ENCODE measurements at places on chromosomes 13 and 19. TPM values are rescaled to one million over a fixed set of nuclear protein-coding genes. Genes with fewer than 3 reads are reported as not detected.
A peak's percentile ranks its signal among the peaks of the same experiment; 100 is the strongest.

GRCh38 chr13:87906411-87906810 lies 235.2 kb downstream of the SLITRK5 start:
- no peak overlapping the region for H3K4me3 ChIP-seq
- no peaks in the 10 kb centered on the region for H3K36me3 ChIP-seq
- H3K4me1 ChIP-seq: no peaks in the 10 kb centered on the region
- no peak overlapping the region for H3K27ac ChIP-seq
- H3K27me3 ChIP-seq: no peaks in the 10 kb centered on the region
- no peak for DNase-seq

GRCh38 chr19:3586127-3586626 lies 899 bp downstream of the GIPC3 start:
- no peak overlapping the region for H3K27ac ChIP-seq
- no peaks in the 10 kb centered on the region for H3K36me3 ChIP-seq
- DNase-seq: peak; percentile 60
- H3K27me3 ChIP-seq: no peaks in the 10 kb centered on the region

The TIMM44 gene
- 92.3 TPM for total RNA-seq

The ZNF296 gene
- total RNA-seq: 5.0 TPM

The COL4A2 gene
- not detected for total RNA-seq

- no peaks in the 10 kb centered on the region for H3K4me1 ChIP-seq
- no peak overlapping the region for H3K27ac ChIP-seq
- peaks cover 8% of the 10 kb centered on the region for H3K27me3 ChIP-seq
- no peak overlapping the region for H3K4me3 ChIP-seq
- DNase-seq: no peak
- H3K36me3 ChIP-seq: no peaks in the 10 kb centered on the region
These were observed 199.7 kb upstream of the STARD13 start for GRCh38 chr13:33485247-33485646.

The FLT3 gene
- not detected for total RNA-seq

The CEACAM4 gene
- not detected for total RNA-seq

- no peaks in the 10 kb centered on the region for H3K36me3 ChIP-seq
- H3K27me3 ChIP-seq: no peaks in the 10 kb centered on the region
- no peak overlapping the region for H3K27ac ChIP-seq
- DNase-seq: no peak
- no peaks in the 10 kb centered on the region for H3K4me1 ChIP-seq
These were observed 390.4 kb downstream of the RFC3 start for GRCh38 chr13:34208336-34208735.

- H3K27me3 ChIP-seq: no peaks in the 10 kb centered on the region
- peak overlapping the region; percentile 56 for H3K4me3 ChIP-seq
- peaks cover 61% of the 10 kb centered on the region for H3K36me3 ChIP-seq
- H3K4me1 ChIP-seq: peaks cover 67% of the 10 kb centered on the region
These were observed 100.8 kb downstream of the STK24 start for GRCh38 chr13:98476106-98476505.

GRCh38 chr19:485583-486236 lies 10.6 kb upstream of the MADCAM1 start:
- H3K4me1 ChIP-seq: peaks cover 3% of the 10 kb centered on the region
- no peak overlapping the region for H3K27ac ChIP-seq
- no peak overlapping the region for H3K4me3 ChIP-seq
- no peak for DNase-seq

DNA sequence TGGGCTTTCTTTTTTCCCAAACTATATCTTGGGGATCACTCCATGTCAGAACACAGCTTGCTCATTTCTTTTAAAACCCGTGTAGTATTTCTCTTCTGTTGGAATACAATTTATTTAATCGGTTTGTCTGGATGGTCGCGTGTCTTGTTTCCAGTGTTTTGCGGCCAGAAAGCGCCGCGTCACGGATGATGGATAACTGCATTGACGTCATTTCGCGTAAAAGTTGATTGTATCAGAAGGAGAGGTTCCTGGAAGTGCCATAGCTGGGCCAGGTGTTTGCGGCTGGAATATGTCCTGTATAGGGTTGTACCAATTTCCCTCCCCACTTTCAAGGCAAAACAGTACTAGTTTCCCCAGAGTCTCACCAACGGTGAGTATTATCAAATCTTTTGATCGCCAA lies 9.7 kb downstream of the ACTL9 start:
- no peak overlapping the region for H3K4me3 ChIP-seq
- DNase-seq: no peak
- H3K4me1 ChIP-seq: no peaks in the 10 kb centered on the region
- peaks cover 1% of the 10 kb centered on the region for H3K27me3 ChIP-seq
- no peaks in the 10 kb centered on the region for H3K36me3 ChIP-seq

- no peaks in the 10 kb centered on the region for H3K36me3 ChIP-seq
- no peak overlapping the region for H3K27ac ChIP-seq
- H3K4me1 ChIP-seq: peaks cover 2% of the 10 kb centered on the region
- DNase-seq: no peak
- H3K27me3 ChIP-seq: no peaks in the 10 kb centered on the region
These were observed 174.6 kb downstream of the SPRY2 start for GRCh38 chr13:80166352-80166751.

GRCh38 chr13:98489446-98490194 lies 87.3 kb downstream of the STK24 start:
- H3K4me3 ChIP-seq: no peak overlapping the region
- no peaks in the 10 kb centered on the region for H3K27me3 ChIP-seq
- H3K36me3 ChIP-seq: peaks cover 14% of the 10 kb centered on the region
- no peak for DNase-seq

The ZFP36 gene
- total RNA-seq: 80.3 TPM

- H3K27me3 ChIP-seq: peaks cover 16% of the 10 kb centered on the region
- DNase-seq: peak; percentile 16
- no peak overlapping the region for H3K4me3 ChIP-seq
These were observed 62.3 kb downstream of the CHST8 start for GRCh38 chr19:33683881-33684537.

The ZNF284 gene
- total RNA-seq: 1.7 TPM

DNA sequence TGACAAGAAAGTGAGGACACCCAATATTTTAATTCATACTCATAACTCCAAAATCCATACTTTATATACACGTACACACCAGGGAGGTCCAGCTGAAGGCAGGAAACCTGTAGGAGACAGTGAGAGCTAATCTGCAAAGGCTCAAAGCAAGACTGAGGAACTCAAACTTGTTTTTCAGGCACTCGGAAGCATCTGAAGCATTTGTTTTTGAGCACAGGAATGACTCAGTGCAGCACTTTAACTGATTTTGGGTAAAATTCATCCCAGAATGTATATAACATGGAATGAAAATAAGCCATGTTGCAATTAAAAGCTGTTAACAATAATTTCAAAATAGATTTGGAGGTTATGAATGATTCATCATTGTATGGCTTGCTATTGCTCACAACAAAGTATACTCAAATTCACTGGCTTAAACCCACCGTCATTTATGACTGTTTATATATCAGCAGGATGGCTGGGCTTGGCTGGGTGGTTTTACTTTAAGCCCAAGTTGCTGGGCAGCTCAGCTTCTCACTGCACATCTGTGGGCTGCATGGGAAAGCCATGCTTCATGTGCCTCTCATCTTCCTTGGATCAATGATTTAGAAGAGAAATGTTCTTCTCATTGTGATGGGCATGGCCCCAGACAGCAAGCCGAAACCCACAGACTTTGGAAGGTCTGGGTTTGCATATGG lies 177.0 kb downstream of the RFC3 start:
- H3K4me1 ChIP-seq: no peaks in the 10 kb centered on the region
- H3K27me3 ChIP-seq: peaks cover 2% of the 10 kb centered on the region
- H3K4me3 ChIP-seq: no peak overlapping the region
- H3K36me3 ChIP-seq: no peaks in the 10 kb centered on the region
- no peak for DNase-seq

GRCh38 chr19:991174-991931 lies 7.2 kb downstream of the WDR18 start:
- no peaks in the 10 kb centered on the region for H3K27me3 ChIP-seq
- DNase-seq: peak; percentile 81
- H3K36me3 ChIP-seq: peaks cover 17% of the 10 kb centered on the region
- no peak overlapping the region for H3K4me3 ChIP-seq
- no peak overlapping the region for H3K27ac ChIP-seq

DNA sequence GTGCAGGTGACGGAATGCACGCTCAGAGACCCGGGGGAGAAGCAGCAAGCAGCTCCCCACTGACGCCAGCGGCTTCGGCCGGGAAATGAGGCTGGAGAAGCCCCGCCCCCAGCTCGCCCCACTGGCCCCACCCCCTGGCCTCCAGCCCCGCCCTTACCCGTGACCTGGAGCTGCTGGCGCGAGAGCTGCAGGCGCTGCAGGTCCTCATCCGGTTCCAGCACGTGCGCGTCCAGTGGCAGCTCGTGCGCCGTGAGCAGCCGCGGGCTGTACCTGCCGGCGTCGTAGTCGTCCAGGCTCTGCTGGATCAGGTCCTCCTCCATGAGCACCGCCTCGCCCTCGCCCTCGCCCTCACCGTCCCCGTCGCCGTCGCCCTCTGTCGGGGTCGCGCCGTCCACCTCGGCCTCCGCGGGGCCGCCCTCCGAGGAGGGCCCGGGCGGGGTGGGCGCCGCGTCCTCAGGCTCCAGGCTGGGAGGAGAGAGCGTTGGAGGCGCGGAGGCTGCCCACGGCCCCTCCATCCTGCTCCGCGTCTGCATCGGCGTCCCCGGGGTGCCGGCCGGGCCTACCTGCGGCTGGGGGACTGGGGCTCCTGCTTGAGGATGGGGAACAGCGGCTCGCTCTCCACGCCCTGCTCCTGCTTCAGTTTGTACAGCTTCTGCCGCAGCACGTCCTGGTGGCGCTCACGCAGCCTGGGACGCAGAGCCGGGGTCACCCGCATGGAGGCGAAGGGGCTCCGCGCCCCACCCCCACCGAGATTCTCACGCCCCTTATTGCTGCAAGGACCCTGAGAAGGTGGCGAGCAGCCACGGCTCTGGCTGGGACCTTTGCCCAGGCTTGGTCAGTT lies 6.4 kb upstream of the TBXA2R start:
- no peak for DNase-seq
- no peak overlapping the region for H3K27ac ChIP-seq
- peaks cover 9% of the 10 kb centered on the region for H3K36me3 ChIP-seq

- H3K4me1 ChIP-seq: no peaks in the 10 kb centered on the region
- no peaks in the 10 kb centered on the region for H3K36me3 ChIP-seq
- no peak for DNase-seq
These were observed 698.2 kb downstream of the PCDH17 start for GRCh38 chr13:58329746-58330145.

DNA sequence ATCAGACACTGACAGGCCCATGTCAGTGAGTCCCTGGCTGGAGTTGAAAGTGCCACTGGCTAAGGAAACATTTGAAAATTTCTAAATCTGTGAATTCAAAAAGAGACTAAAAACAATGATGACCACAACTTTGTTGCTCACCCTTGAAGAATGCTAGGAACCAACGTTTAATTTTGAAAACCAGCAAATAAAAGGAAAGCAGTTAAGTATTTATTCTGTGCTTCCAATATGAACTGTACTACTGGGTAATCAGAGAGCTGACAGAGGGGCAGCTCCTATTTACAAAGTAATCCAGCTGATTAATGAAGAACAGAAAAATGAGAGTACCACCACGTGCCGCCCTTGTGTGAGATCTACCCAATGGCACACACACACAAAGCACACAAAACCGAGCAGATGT lies 44.7 kb upstream of the LATS2 start:
- H3K27me3 ChIP-seq: no peaks in the 10 kb centered on the region
- no peak overlapping the region for H3K27ac ChIP-seq
- H3K36me3 ChIP-seq: no peaks in the 10 kb centered on the region
- H3K4me3 ChIP-seq: no peak overlapping the region

The KISS1R gene
- 15.5 TPM for total RNA-seq

The GRK1 gene
- total RNA-seq: 0.09 TPM

The PRTN3 gene
- not detected for total RNA-seq

GRCh38 chr13:93690139-93690538 lies 463.5 kb downstream of the GPC6 start:
- no peak overlapping the region for H3K4me3 ChIP-seq
- no peak overlapping the region for H3K27ac ChIP-seq
- DNase-seq: no peak
- no peaks in the 10 kb centered on the region for H3K36me3 ChIP-seq
- H3K27me3 ChIP-seq: no peaks in the 10 kb centered on the region

The ZBTB45 gene
- total RNA-seq: 7.4 TPM

DNA sequence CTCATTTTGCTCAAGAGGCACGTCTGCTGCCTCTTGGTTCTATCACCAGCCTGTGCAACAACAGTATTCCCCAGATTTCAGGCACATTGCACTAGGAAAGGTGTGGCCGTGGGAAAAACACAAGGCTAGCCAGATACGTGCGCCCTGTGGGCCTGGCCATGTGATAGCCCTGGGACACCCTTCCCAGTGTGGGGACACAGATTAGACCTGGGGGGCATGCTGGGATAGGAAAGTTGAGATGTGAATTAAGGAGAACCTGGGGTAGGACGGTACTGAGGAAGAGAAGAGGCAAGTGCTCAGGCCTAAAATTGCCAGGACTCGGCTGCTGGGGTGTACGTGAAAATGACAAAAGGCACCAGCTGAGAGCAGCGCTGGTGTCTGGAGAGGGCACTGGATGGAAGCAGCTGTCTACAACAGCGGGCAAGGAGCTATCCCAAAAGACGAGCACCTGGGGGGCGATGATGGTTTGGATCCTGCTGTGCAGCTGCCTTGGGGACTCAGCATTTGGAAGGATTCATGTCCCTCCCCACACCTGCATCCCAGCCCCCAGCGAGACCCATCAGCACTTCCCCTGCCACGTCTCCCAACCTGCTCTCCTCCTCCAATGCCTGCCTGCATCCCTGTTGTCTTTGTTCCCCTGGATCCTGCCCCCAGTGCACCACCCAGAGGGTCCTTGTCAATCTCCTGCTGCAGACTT lies 54.3 kb downstream of the GGACT start:
- no peak overlapping the region for H3K27ac ChIP-seq
- no peak overlapping the region for H3K4me3 ChIP-seq
- H3K27me3 ChIP-seq: no peaks in the 10 kb centered on the region
- H3K36me3 ChIP-seq: peaks cover 2% of the 10 kb centered on the region

The KLHL26 gene
- 10.8 TPM for total RNA-seq

GRCh38 chr19:15195371-15196334 lies 5.1 kb downstream of the NOTCH3 start:
- H3K27me3 ChIP-seq: peaks cover 52% of the 10 kb centered on the region
- peak; percentile 46 for DNase-seq
- H3K27ac ChIP-seq: no peak overlapping the region
- peaks cover 9% of the 10 kb centered on the region for H3K4me1 ChIP-seq
- no peaks in the 10 kb centered on the region for H3K36me3 ChIP-seq

DNA sequence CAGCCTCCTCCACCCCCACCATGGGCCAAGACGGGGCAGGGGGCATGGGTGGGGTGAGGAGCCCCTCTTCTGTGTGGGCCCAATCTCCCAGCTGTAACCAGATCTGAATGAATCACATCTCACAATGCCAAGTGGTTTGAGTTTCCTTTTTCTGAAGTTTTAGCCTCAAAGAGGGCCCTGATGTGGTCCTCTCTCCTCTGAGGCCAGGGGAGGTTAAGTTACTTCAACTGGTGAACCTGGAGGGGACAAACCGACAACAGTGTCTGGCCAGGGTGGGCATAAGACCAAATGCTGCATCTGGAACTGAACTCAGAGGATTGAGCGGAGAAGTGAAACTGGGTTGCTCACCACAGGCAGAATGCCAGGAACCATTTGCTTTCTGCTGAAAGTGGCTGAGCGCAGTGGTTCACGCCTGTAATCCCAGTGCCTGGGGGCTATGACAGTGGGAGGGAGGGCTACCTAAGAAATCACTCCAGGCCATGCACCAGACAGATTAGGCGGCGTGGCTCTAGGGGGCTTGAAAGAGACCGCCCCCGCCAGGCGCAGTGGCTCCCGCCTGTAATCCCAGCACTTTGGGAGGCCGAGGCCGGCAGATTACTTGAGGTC lies 15.4 kb upstream of the IRGC start:
- H3K4me1 ChIP-seq: peaks cover 19% of the 10 kb centered on the region
- peak overlapping the region; percentile 92 for H3K27ac ChIP-seq
- H3K36me3 ChIP-seq: no peaks in the 10 kb centered on the region
- peaks cover 27% of the 10 kb centered on the region for H3K27me3 ChIP-seq
- peak; percentile 20 for DNase-seq
- H3K4me3 ChIP-seq: peak overlapping the region; percentile 70

- H3K27me3 ChIP-seq: no peaks in the 10 kb centered on the region
- no peak for DNase-seq
- no peak overlapping the region for H3K4me3 ChIP-seq
These were observed 23.2 kb upstream of the CRTC1 start for GRCh38 chr19:18660051-18660910.

All from activated CD8-positive, alpha-beta T cell treated with anti-CD3 and anti-CD28 coated beads for 36 hours (primary cell).